ENCODE measurements at places on chromosomes 4 and X. TPM values are rescaled to one million over a fixed set of nuclear protein-coding genes. Genes with fewer than 3 reads are reported as not detected.

OPRPN gene
- not detected for total RNA-seq

COL4A6 gene
- 3.5 TPM for total RNA-seq

DNA sequence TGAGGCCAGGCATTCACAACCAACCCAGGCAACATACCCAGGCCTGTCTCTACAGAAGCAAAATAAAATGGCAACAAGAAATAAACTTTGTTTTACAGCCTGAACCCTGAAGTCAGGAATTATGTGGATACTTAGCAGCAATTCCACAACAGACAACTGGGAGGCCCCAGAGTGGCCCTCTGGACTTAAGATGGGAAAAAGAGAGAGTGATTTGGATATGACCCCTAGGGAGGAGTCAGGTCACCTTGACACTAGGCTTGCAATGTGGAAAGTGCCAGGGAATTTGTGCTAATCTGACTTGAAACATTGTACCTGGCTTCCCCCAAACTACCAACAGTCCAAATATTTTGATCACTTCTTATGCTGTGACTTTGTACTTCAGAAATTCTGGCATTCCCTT lies 193.1 kb downstream of the PARM1 start:
- DNase-seq = no peak

DNA sequence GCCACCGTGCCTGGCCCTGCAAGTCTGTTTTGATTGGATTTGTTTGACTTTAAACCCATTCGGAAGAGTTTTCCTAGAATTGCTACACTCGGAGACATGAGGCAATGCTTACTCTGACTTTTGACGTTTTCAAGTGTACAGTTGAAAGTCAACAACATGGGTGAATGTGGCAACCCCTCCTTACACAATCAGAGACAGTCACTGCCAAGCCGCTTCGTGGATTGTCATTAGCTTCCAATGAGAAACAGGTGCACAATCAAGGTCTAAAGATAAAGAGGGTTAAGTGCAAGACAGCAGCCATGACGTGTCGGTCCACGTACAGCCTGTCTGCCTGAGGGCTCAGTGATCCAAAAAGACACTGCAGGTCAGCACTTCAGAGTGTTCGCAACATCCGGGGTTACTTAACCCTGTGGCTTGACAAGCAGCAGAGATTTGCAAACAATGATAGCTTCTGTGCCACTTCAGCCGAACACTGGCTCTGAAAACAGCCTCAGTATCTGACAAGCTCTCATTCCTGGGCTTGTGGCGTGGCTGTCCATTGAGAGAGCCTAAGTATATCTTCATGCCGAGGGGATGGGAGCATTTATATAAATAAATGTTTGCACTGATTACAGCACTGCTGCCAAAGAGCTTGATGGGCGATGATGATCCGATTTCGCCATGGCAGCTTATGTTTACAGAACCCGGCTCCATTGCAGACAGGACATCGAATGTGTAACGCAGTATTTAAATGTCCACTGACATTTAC lies 180.0 kb downstream of the DHRSX start:
- no peak for DNase-seq

- DNase-seq = no peak
Observed at GRCh38 chr4:159272273-159273140, 169.6 kb downstream of the RAPGEF2 start.

DNA sequence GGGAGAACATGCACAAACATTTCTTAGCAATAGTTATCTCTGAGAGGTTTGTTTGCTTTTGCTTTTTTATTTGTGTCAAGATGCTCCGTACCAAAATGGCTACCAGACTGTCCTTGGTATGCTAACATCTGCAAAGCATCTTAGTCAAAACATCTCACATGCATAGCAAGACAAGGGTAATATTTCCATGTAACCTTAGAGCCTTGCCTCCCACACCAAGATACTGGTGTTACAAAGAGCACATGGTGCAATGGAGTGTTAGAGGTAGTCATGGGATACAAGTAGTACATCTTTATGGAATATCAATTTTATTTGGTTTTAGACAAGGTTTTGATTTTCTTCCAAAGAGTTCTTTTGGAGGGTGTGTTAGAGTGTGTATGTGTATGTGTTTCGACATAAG lies 109.7 kb downstream of the NR3C2 start:
- DNase-seq = no peak

GRCh38 chr4:70759627-70760026 lies 37.9 kb downstream of the RUFY3 start:
- no peak for DNase-seq

- DNase-seq = no peak
Observed at GRCh38 chr4:87498446-87498900, 30.7 kb downstream of the SPARCL1 start.
